Activated T-helper 17 cell treated with anti-CD3 and anti-CD28 coated beads, Interleukin-2, amount 50 U/mL, for 72 hours (primary cell): ENCODE measurements at places on chromosomes 4 and X. TPM values are rescaled to one million over a fixed set of nuclear protein-coding genes. Genes with fewer than 3 reads are reported as not detected.
A peak's percentile ranks its signal among the peaks of the same experiment; 100 is the strongest.

Gene PIN4
- 4.5 TPM for total RNA-seq

GRCh38 chr4:173535165-173535902 lies 5.3 kb upstream of the HAND2 start:
- H3K27me3 ChIP-seq, result peaks cover 83% of the 10 kb centered on the region
- no peak overlapping the region for H3K27ac ChIP-seq
- no peak overlapping the region for H3K4me3 ChIP-seq

- H3K27me3 ChIP-seq, result peaks cover 6% of the 10 kb centered on the region
- no peak for ATAC-seq
- no peak overlapping the region for H3K27ac ChIP-seq
- no peak overlapping the region for H3K4me3 ChIP-seq
- no peaks in the 10 kb centered on the region for H3K4me1 ChIP-seq
- no peaks in the 10 kb centered on the region for H3K36me3 ChIP-seq
These were observed 35.4 kb upstream of the PPA2 start for GRCh38 chr4:105509291-105509690.

DNA sequence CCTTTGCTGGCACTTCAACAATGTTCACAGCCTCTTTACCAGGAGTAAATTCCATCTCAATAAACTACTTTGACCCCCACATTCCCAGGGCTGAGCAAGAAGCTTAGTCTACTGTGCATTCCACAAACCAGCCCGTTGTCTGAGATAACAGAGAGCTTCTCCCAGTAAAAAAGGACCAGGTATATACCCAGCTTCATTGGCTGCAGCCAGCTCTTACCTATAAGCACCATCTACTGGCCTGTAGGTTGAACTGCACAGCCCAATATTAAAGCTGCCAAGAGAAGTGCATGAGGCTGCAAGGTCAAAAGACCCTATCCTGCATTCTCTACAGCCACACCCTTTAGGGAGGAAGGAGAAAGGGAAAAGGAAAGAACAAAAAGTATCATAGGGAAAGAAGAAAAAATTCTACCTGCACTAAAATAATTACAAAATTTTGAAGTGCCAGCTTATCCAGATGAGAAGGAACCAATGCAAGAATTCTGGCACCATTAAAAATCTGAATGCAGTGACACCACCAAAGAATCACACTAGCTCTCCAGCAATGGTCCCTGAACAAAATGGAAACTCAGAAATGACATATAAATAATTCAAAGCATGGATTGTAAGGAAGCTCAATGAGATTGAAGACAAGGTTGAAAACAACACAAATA lies 45.7 kb upstream of the INTU start:
- H3K27ac ChIP-seq, result no peak overlapping the region
- peaks cover 6% of the 10 kb centered on the region for H3K27me3 ChIP-seq
- ATAC-seq, result peak; percentile 55
- no peaks in the 10 kb centered on the region for H3K4me1 ChIP-seq
- no peaks in the 10 kb centered on the region for H3K36me3 ChIP-seq

DNA sequence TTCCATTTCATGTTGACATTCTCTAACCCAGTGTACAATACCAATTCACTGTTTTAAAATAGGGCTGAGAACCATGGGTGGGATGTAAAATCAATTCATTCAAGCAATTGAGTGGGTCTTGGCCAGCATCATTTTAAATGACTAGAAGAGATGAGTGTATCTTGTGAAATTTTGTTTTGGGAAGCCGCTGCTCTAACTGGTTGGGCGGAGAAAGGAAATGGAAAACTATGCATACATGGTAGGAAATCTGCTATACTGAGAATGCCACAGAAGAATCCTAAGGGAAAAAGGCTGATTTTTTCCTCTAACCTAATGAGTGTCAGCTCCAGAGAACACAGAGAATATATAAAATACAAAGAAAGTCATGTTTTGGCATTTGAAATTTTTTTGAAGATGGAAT lies 54.8 kb upstream of the DCLK2 start:
- no peak overlapping the region for H3K27ac ChIP-seq
- no peak for ATAC-seq
- H3K4me1 ChIP-seq, result no peaks in the 10 kb centered on the region
- H3K36me3 ChIP-seq, result no peaks in the 10 kb centered on the region

GRCh38 chr4:142265536-142265935 lies 580.6 kb downstream of the INPP4B start:
- H3K27me3 ChIP-seq, result no peaks in the 10 kb centered on the region
- H3K36me3 ChIP-seq, result peaks cover 100% of the 10 kb centered on the region
- H3K4me3 ChIP-seq, result peak overlapping the region; percentile 76
- peak; percentile 98 for ATAC-seq
